Glutamatergic neuron (in vitro differentiated cells): ENCODE measurements at places on chromosomes 12 and 14. TPM values are rescaled to one million over a fixed set of nuclear protein-coding genes. Genes with fewer than 3 reads are reported as not detected.

Gene OR4K14
- total RNA-seq, result not detected

Gene ZBTB1
- total RNA-seq, result 16.6 TPM

Gene ADCY6
- total RNA-seq, result 17.4 TPM

Gene PRKCH
- total RNA-seq, result 0.54 TPM

Gene ING4
- total RNA-seq, result 76.9 TPM
